ENCODE measurements at places on chromosomes 1 and 21. TPM values are rescaled to one million over a fixed set of nuclear protein-coding genes. Genes with fewer than 3 reads are reported as not detected.

- no peak for DNase-seq
Measured at GRCh38 chr1:75342786-75343185, 208.6 kb downstream of the LHX8 start.

The TFF1 gene
- not detected for total RNA-seq

The HSD11B1 gene
- 1.6 TPM for total RNA-seq

DNA sequence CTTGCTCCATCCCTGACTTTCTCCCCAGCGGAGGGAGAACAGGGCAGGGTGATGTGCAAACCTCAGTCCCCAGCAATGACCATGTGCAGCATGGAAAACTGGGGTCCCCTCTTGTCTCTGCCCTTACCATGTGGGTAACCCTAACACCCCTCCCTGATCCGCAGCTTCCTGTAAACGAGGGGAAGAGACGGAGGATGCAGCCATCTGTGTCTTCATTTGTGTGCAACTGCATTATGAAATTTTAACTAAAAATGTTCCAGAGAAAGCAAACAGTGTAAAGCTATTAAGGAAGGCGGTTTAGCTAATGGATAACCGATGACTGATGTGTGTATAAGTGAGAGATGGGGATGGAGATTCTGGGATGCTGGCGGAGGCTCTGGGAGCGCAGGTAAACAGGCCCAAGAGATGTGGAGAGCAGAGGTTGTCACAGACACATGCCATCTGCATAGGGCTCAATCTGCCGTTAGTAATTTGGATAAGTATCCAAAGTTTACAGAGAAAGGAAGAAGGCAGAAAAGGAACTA, 206.6 kb downstream of the DSCAM start:
- DNase-seq = no peak

DNA sequence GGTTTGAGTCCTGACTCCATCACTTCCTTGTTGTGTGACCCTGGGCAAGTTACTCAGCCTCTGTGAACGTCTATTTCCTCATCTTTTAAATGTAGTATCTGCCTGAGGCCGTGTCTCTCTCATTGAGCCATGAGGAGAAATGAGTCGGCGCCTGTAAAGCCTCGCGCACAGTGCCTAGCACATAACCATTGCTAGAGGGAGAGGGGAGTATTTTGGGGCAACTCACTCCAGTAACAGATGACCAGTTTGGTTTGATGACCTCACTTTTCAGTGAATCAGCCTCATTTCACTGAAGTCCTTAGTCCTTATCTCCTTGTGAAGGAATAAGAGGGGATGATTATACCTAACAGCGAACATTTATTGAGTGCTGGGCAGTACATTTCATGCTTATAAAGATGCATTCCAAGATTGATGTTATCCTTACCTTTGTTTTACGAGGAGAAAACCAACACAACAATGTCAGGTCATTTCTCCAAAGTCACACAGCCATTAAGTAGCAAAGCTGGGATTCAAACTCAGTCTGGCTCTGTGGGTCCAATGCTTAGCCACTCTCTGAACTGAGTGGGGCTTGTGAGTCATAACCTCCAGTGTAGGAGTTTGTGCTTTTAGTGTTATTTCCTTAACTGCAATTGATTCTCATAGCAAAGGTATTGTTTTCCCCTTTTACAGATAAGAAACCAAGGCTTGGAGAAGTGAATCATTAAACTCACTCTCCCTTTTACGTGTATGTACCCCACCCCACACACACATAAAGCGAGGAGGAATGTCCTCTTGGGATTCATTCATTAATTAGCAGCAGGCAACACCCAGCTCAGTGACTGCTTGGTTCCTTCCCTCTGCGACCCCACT, 25.9 kb downstream of the KCNC4 start:
- no peak for DNase-seq

- no peak for DNase-seq
Measured at GRCh38 chr1:8816831-8817411, 519 bp downstream of the RERE start.

- DNase-seq = no peak
Measured at GRCh38 chr1:223886516-223886921, 40.8 kb upstream of the TP53BP2 start.

GRCh38 chr1:35844826-35845225, 37.0 kb downstream of the AGO4 start:
- DNase-seq = no peak

DNA sequence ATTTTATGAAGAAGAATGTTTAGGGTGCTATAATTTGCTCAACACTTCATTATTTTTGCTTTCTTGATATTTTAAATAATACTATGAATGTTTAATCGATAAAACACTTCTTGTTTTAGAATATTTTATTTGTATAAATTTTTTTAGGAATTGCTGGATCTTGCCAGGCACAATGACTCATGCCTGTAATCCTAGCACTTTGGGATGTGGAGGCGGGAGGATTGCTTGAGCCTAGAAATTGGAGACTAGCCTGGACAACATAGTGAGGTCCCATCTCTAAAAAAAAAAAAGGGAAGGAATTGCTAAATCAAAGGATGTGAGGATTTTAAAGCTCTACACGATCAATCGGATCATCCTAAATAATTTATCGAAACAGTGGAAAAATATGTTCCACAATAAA, 17.6 kb downstream of the RNF11 start:
- DNase-seq = no peak

The PDIK1L gene
- total RNA-seq = 11.3 TPM

The HSD3B2 gene
- total RNA-seq = 0.20 TPM

The AIRE gene
- total RNA-seq = 0.30 TPM

- DNase-seq = no peak
Measured at GRCh38 chr1:21876267-21876666, 60.8 kb downstream of the HSPG2 start.

GRCh38 chr1:224751624-224752311, 135.7 kb downstream of the CNIH3 start:
- DNase-seq = no peak

DNA sequence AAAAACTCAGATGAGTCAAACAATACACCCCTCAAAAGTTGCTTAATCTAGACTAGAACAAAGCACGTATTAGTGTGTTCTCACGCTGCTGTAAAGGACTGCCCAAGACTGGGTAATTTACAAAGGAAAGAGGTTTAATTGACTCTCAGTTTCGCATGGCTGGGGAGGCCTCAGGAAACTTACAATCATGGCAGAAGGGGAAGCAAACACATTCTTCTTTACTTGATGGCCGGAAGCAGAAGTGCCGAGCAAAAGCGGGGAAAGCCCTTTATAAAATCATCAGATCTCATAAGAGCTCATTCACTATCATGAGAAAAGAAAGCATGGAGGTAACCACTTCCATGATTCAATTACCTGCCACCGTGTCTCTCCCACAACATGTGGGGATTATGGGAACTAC, 10.1 kb downstream of the JAM2 start:
- DNase-seq = no peak

The CYP4B1 gene
- 7.4 TPM for total RNA-seq

The FAM110D gene
- total RNA-seq = 0.30 TPM

DNA sequence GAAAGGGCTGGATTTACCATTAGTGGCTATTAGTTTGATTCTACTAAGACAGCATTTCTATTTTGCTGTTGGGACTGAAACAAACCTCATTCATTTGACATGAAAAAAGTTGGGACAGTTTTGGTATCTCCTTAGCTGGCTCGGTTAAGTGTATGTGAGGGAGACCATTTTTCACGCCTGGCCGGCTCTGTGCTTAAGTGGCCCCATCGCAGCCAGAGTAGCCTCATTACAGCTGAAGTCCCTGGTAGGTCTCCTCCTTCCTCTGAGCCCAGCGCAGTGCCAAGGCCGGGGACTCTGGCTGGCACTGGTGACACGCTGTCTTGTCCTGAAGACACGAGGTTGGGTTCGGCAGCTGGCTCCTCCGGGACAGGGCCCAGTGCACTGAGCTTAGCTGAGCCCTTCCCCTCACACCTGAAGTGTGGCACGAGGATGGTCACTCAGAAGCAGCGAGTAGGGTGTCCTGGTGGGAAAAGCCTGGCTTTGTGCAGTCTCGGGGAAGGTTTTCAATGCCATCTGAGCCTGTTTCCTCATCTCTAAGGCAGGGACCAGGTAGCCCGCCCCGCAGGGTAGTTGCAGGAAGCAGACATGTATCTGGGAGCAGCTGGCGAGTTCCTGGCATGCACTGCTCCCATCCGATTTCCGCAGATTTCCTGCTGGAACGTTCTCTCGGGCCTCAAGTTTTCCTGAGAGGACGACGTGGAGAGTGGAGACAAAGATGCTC, 196.5 kb downstream of the DYRK1A start:
- DNase-seq = no peak
